ENCODE measurements at places on chromosomes 3 and 15.

GRCh38 chr3:64561325-64561843, 126.4 kb downstream of the ADAMTS9 start:
- no peak for DNase-seq

- no peak for DNase-seq
Observed at GRCh38 chr3:194489736-194490612, 3.2 kb upstream of the ATP13A3 start.

DNA sequence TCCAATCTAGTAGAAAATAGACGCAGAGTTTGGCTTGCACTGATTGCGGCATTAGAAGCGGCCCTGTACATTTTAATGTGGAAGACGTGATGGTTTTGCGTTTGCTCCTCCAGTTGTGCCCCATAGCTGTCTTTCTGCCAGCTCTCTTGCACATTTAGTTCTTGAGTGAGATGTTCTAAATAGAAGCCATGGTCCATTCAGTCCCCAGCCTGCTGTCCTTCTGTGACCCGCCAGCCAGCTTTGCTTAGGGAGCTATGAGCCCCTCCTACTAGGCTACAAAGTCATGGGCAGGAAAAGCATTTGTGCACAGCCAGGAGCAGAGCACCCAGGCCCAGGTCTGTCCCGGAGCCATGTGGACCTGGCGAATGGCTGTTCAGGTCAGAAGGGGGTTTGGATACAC, 50.3 kb downstream of the APBA2 start:
- DNase-seq, result no peak

DNA sequence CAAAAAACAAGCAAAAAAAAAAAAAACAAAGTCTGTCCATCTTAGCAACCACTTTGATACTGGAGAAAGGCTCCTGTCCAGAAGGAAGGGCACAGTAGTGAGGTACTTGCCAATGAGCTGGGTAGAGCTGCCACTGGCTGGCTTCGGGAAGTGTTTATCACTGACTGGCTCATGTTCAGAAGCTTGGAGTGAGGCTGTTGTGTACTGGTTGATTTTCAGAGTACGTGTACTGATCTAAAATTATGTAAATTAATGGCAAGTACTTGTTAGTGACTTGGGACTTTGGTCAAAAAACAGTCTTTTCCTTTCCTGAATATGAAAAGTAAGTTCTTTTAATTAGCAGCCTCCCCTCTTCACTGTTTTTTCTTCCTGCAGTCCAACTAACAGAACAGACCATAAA, 979 bp upstream of the ZNF621 start:
- no peak for DNase-seq

GRCh38 chr3:161388855-161389254, 17.5 kb upstream of the SPTSSB start:
- no peak for DNase-seq

GRCh38 chr3:62325896-62326295, 47.5 kb downstream of the FEZF2 start:
- DNase-seq, result no peak

- DNase-seq, result no peak
Observed at GRCh38 chr3:82715091-82715856, 953.8 kb upstream of the GBE1 start.

DNA sequence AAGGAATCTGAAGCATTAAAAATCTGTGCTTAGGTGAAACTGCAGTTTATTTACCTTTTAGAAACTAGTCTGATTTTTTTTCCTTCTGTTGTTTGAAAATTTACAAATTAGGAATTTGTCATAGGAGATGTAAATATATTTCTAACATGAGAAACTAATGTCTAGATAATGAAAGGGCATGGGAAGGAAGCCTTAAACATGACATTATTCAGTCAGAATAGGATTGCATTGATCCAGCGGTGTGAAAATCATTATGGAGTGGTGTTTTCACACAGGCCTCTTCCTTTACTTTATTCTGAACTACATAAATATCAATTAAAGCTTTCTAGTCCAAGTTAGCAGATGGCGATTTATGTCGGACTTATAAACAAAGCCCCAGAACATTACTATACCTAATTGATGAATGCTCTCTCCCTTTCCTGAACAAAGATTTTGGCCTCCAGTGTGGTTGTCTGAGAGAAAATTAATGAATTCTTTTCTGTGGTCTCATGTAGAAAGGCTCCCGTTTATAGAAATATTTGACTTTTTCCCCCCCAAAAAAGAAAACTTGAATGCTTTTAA, 37.9 kb downstream of the FNDC3B start:
- no peak for DNase-seq

GRCh38 chr15:59282515-59283337, 76.1 kb downstream of the LDHAL6B start:
- no peak for DNase-seq

DNA sequence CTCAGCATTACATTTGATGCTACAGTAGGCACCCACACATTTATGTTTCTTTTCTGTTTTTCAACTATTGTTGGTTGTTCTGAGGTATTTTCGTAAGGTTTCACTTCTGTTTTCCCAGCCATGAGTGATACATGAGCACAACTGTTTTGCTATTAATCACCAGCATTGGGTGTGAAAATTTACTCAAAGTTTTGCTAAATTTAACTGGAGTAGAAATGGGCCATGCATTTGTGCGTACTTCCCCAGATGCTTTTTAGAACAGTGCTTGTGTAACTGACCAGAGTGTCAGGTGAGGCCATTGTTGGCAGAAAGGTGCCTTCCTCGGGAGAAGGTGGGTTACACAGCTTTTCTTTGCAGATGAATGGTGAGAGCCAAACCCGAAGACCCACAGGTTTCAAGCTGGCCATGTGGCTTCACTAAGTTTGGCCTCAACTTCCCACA, 70.4 kb downstream of the ST6GAL1 start:
- peak; percentile 38 for DNase-seq

DNA sequence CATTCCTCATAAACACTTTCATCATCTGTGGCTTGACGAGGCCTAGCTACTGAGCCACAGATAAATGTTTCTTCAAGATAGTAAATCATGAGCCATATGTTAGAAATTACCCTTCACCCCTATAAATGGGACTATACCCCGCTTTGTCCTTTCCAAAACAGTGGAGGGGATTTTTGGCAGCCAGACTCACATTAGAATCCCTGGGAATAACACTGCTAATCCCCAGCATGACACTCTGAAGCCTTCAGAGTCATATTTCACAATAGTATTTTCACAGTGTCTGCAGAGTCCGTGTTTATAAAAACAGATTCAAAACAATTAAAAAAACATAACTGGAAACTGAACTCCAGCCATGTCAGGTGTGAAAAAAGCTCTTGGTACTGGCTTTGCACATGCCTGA, 271.6 kb downstream of the ERC2 start:
- no peak for DNase-seq

DNA sequence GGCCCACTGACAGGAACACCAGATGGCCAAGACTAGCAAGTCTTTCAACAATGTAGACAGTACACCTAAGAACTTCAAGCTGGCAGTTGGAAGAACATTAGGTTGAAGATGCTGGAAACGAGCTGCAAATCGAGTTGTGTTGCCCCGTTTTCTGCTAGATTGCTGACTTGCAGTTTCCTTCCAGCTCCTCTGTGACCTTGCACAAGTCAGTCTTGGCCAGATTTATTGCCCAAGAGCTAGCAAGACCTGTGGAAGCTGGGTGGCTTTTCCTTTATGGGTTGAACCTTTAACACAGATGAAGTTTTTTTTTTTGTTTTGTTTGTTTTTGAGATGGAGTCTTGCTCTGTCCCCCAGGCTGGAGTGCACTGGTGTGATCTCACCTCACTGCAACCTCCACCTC, 2.9 kb upstream of the RBM6 start:
- no peak for DNase-seq

DNA sequence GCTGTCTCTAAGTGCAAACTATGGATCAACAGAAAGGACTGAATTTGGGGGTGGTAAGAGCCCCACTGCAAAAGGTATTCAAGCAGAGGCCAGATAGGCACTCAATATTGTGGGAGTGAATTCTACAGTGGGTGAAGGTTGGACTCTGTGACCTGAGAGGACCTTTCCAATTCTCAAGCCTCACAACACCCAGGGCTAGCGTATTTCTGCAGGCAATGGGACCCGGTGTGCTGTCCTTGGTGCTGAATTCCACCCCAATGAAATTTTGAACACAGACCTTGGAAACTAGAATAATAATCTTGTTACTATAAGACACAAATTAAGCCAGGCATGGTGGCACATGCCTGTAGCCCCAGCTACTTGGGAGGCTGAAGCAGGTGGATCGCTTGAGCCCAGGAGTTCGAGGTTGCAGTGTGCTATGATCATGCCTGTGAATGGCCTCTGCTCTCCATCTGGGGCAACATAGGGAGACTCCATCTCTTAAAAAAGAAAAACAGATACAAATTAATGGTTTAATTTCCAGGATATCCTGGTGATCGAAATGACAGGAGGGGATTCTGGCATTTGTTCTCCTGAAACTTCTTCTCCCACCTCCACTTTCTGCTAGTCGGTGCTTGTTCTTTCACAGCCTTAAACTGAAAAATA, 135.4 kb downstream of the RAB11A start:
- no peak for DNase-seq

GRCh38 chr15:84886211-84886983, 1.9 kb downstream of the SLC28A1 start:
- no peak for DNase-seq

DNA sequence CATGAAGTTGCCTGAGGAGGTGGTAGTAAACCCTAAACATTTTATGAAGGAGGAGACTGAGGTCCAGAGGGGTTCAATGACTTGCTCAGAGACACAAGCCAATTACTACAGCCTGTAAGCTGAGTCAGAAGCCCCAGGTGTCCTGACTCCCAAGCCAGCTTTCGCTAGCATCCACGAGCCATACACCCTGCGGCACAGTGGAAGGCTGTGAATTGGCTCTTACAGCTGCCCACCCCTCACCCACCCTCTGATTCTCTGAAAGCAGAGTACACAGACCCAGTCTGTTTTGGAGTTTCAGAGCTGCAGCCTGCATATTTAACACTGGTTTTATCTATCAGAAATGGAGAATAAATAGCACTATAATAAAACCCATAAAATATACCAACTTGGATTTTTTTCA, 253.4 kb downstream of the IGSF11 start:
- DNase-seq, result no peak

- no peak for DNase-seq
Observed at GRCh38 chr15:93196135-93196670, 107.2 kb upstream of the RGMA start.

- no peak for DNase-seq
Observed at GRCh38 chr3:112136959-112137693, 4.1 kb upstream of the GCSAM start.

GRCh38 chr3:73661265-73661664, 36.5 kb upstream of the PDZRN3 start:
- DNase-seq, result no peak

GRCh38 chr3:5226783-5227182, 39.3 kb downstream of the EDEM1 start:
- no peak for DNase-seq

- DNase-seq, result peak; percentile 53
Observed at GRCh38 chr3:127174284-127174683, 18.6 kb upstream of the PRR23E start.

GRCh38 chr15:98855067-98855814, 152.4 kb downstream of the PGPEP1L start:
- no peak for DNase-seq

GRCh38 chr15:69090197-69090948, 70.1 kb upstream of the GLCE start:
- DNase-seq, result no peak

DNA sequence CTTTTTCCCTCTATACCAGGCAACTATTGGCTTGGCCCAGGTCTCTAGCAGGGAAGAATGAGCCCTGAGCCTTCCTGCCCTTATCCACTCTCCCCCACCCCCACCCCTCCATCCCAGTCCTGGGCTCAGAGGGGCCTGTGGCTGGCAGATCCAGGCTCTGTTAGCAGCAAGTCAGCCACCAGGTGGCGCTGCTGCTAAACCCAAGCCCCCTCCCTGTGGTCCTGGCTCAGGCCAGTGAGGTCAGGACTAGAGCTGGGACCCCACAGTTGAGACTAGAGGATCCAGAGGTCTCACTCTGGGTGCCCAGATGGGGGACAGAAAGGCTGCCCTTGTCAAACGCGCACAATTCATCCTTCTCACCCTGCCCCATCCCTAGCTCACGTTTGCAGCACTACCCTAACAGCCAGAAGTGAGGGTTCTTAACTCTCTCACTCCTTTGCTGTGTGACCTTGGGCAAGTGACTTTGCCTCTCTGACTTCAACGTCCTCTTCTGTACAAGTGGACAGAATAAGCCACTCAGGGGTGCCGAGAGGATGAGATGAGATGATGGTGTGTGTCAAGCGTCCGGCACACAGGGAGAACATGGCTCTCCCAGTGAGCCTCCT, 46.8 kb upstream of the SLC6A1 start:
- no peak for DNase-seq

DNA sequence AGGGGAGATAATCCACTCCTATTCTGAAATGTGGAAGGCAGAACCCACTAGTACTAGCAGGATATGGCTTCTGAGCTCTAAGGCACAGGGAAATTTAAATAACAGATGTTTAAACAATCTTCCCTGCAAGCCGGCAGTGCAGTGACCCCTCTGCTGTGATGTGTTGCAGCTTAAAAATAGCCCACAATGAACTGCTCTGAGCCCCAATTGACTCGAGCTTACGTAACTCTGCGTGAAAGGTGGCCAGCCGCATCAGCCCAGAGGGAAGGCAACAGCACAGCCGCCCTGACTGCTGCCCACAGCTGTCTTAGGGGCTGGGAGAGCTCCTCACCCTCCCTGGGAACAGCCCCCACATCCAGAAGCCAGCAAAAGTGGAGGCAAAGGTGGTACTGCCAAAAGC, 12.5 kb upstream of the CAMKV start:
- no peak for DNase-seq

DNA sequence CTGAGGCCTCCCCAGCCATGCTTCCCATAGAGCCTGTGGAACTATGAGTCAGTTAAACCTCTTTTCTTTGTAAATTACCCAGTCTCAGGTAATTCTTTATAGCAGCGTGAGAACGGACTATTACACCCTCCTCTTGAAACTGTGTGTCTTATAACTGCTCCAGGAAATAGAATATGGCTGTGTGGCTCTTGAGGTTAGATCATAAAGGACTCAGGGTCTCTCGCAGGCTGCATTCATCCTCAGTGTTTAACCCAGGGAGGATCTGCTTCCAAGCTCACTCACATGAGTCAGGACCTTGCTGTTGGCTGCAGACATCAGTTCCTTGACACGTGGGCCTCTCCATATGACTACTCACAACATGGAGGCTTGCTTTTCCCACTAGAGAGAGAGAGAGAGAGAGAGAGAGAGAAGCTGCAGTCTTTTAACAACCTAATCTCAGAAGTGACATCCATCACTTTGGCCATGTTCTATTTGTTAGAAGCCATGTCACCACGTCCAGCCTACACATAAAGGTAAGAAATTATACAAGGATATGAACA, 114.3 kb upstream of the UBE2E1 start:
- DNase-seq, result no peak

- no peak for DNase-seq
Observed at GRCh38 chr15:57698243-57698642, 8.3 kb upstream of the POLR2M start.

DNA sequence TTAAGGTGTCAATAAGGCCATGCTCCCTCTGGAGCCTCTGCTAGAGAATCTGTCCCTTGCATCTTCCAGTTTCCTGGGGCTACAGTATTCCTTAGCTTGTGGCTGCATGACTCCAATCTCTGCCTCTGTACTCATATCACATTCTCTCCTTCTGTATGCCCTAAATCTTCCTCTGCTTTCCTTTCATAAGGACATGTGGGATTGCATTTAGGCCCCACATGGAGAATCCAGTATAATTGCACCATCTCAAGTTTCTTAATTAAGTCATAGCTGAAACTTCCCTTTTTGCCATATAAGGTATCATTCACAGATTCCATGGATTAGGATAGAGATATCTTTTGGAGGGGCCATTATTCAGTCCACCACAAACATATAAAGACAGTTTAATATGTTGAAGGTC, 409.8 kb upstream of the TMCO5A start:
- DNase-seq, result no peak

GRCh38 chr3:56878074-56878473, 76.3 kb upstream of the ARHGEF3 start:
- DNase-seq, result peak; percentile 11

Data from coronary artery (tissue), 2 donors.